ENCODE measurements at places on chromosomes 2 and 18.

DNA sequence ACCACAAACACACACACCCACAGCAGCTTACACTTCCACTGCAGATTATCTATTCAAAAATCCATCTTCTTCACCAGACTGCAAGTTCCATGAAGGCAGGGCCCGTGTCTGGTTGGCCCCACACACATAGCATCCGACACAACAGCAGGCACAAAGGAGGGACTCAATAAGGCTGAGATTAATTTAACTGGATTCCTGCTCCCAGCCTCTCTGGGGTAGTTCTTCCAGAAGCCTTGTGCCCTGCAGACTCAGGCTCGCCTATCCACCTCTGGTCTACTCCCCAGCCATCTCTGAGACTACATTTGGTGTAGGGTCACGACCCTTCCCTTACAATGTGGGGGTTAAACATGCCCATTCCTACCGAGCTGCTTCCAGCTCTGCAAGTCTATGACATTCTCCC, 57.7 kb downstream of the TRABD2A start:
- DNase-seq = no peak

DNA sequence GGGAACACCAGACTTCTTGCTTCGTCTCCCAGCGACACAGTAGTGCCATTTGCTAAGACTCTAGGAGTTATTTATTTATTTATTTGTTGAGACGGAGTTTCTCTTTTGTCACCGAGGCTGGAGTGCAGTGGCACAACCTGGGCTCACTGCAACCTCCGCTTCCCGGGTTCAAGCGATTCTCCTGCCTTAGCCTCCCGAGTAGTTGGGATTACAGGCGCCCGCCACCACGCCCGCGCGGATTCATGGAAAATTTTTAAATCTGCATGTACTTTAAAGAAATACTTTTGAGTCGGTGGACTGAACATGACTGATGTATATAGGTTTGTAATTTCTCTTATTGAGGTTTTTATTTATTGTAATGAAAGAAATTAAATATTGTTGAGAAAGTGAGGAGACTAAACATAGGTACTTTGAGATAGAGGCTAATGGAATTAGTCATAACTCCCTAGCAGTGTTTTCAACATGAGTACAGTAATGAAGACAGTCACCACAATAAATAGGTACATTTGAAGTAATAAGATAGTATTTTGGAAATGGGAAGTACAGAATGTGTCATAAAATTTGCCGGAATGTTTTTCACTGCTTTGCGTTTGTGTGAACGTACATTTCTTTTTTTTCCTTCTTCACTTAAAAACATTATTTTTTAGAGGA, 983 bp downstream of the MTX2 start:
- no peak for DNase-seq

GRCh38 chr2:123732563-123732962, 292.5 kb upstream of the CNTNAP5 start:
- no peak for DNase-seq

DNA sequence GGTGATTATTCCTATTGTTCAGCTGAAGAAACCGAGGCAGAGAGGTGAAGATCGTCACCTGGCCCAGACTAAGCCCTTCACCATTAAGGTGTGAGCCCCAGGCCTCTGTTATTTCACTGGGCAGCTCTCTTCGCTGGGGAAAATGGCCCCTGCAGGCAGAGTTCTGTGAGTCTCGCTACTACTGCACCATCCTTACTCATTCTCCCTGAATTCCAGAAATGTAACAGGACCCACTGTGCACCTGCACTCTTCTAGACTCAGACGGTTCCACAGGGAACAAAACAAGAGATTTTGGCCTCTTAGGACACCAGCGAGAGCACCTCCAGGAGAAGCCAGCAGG, 147.7 kb upstream of the GLI2 start:
- no peak for DNase-seq

GRCh38 chr2:212381428-212382102, 157.0 kb downstream of the ERBB4 start:
- no peak for DNase-seq

- no peak for DNase-seq
Observed at GRCh38 chr18:23938901-23939341, 75.6 kb upstream of the TTC39C start.

DNA sequence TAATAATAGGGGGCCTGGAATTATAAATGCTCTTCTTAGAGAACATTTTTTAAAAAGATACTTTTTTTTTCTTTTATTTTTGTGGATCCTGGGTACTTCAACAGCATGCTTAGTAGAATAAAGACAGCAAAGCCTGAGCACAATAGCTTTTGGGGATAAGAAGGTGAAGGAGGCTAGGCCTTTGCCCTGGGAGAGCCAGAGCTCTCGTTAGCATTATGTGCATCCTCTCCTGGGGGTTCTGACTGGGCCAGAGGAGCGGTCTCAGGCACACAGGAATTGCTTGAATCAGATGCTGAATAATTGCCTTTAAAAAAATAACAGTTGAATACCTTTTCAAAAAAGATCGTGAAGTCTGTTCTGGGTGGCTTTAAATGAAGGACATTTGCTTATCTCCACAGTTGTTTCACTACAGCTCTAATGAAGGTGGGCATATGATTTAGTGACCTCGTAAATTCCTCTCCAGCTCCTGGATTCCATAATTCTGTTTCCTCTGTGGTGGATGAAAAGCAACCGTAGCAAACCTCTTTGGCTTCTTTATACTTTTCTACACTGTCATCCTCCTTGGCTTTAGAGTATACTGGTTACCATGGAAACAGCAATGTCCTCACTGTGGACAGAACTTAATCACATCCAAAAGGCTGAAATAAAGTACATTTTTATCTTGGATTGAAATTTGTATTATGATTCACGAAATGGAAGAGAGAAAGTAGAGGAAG, 133.8 kb downstream of the MAIP1 start:
- no peak for DNase-seq

DNA sequence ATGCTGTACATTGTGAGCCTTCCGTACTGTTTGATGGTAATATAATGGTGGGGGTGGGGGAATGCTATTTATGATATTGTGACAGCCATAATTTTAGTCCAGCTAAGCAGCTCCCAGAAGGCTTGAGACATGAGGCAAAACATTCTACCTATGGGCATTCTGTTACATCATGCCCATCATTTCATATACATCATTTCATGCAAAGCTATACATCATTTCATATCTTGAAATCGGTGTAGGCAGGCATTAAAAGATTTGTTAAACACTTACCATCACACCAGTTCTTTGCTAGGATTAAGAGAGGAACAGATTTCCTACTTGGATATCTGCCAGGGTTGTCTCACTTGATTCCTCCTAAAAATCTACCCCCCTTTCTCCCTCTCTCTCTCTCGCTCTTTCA, 84.5 kb downstream of the COL5A2 start:
- DNase-seq = no peak

DNA sequence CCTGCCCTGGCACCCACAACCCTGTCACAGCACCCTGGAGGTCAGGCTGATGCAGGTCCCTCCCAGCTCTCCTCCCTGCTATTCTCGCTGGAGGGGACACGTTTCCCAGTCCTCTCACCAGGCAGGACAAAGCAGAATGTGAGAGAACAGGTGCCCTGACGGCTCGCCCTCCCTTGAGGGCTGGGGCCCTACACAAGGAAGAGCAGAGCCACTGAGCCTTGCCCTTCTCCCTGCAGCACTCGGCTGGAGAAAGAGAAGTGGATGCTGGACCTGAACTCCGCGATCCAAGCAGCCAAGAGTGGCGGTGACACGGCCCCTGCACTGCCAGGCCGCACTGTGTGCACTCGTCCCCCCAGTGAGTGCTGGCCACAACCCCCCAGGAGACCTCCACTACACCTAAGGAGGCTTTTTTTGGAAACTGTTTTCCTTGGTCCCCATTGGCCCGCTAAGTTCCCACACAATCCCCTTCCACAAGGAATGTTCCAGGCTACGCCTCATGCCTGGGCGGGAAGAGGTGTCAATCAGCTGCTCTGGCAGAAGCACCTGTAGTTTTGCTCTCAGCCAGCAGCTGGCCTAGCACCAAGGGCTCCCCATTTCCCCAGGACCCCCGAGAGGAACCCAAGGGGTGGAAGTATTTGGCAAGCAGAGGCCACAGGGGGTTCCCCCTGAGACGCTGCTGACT, 17.4 kb downstream of the STK25 start:
- DNase-seq = no peak

DNA sequence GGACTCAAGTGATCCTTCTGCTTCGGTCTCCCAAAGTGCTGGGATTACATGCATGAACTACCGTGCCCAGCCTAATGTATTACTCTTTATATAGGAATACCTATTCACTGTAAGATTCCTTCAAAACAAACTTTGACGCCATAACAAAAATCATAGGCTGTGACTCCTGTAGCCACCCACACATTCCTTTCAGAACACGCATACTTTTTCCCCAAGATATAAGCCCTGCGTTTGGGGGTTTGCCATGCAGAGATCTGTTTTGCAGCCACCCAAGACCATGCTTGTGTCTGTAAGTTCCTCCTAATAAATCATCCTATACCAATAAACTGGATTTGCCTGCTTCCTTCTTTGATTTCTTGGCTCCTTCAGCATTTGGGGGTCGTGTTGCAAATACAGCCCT, 46.0 kb upstream of the STON1 start:
- no peak for DNase-seq

GRCh38 chr2:227855440-227855839, 16.0 kb upstream of the DAW1 start:
- DNase-seq = no peak

- no peak for DNase-seq
Observed at GRCh38 chr2:4047961-4048891, 344.9 kb downstream of the DCDC2C start.

DNA sequence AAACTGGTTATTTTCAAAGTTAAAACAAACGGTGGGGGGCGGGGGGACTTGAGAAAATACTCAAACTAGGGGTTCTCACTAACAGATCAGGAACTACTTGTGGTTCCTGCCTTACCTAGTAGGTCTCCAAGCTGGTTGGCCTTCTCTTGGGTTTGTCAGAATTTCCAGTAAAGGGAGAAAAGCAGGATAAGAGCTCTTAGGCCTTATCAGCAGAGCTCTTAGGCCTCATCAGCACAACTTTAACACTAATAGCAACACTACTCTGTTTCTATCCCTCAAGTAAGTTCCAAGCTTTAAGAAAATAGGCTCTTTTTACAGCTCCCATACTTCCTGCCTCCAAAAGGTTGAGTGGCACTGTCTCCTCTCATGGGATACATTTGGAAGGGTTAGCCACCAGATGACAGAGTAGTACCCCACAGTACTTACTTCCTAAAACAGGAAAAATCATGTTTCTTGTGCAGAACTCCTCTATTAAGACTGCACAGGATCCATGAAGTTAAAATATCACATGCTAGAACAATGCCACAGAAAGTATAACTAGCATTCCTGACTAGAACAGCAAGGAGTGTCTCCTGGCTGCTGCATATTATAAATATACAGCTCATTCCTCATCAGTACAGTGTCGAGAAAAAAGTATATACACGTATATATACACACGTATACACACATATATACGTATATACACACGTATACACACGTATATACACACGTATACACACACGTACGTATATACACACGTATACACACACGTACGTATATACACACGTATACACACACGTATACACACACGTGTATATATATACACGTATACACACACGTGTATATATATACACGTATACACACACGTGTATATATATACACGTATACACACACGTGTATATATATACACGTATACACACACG, 6.1 kb downstream of the FBXO11 start:
- DNase-seq = no peak

DNA sequence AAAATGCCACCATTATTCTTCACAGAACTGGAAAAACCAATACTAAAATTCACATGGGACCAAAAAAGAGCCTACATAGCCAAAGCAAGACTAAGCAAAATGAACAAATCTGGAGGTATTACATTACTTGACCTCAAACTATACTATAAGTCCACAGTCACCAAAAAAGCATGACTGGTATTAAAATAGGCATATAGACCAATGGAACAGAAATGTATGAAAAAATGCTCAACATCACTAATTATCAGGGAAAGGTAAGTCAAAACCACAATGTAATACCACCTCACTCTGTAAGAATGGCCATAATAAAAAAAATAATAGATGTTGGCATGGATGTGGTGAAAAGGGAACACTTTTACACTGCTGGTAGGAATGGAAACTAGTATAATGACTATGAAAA, 158.6 kb downstream of the CDH2 start:
- no peak for DNase-seq

DNA sequence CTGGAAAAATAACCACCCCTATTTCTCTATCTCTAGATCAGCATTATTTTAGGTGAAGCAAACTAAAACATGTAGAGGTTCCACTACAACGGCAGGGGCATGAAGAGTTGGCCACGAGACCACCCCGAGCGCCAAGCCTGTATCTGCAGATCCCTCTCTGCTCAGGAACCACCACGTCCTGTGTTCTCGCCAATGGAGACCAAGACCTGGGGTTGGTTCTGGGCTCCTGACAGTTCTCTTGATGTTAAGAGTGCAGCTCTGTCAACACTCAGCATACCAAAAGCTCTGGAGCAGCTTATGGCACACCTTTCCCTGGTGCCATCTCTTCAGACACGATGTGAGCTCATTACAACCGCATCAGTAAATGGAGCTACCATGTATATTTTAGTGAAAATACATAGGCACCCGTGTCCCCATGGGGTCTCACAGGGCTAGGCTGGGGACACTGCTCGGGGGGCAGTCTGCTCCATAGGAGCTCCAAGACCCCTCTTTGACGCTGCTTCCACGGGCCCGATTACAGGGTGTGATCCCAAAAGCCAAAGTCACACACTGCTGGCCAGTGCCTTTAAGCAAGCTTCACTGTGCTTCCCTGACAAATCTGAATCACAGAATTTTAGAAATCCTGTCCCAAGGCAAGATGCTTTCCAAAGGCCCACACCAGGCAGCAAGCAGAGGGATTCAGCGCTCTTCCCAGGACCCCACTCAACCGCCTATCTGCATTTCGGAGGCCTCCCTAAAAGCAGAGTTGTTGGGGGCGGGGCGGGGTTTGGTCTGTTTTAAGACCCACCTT, 72.2 kb downstream of the EMILIN2 start:
- DNase-seq = peak; percentile 24

- no peak for DNase-seq
Observed at GRCh38 chr2:127673291-127674069, 1.9 kb downstream of the LIMS2 start.

DNA sequence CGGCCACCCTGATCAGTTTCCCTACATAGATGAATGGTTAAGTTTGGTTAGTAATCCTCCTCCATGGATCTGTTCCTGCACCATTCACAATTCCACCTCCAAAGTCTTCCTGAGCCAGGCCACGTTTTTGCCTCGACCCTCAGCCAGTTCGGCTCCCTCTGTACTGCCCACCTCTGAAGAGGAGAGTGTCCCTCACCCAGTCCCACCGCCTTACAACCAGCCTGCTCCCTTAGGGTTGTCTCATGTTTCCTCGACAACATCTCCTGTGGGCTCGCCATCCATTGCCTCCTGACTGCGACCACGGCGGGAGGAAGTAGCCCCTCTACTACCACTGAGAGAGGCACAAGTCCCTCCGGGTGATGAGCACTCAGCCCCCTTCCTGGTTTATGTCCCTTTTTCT, 338.0 kb upstream of the CNTNAP5 start:
- DNase-seq = no peak

GRCh38 chr2:73283545-73284295, 558 bp downstream of the FBXO41 start:
- DNase-seq = no peak

GRCh38 chr2:73163483-73164367, 38.6 kb upstream of the NOTO start:
- peak; percentile 69 for DNase-seq

- DNase-seq = no peak
Observed at GRCh38 chr18:49459404-49460171, 857 bp downstream of the DYM start.

Data from liver (tissue), 10 donors.